Choroid plexus epithelial cell (primary cell): ENCODE measurements at places on chromosomes 2 and 18.

GRCh38 chr2:239819974-239820555 is 205.1 kb downstream of the NDUFA10 start:
- peak; percentile 3 for DNase-seq

DNA sequence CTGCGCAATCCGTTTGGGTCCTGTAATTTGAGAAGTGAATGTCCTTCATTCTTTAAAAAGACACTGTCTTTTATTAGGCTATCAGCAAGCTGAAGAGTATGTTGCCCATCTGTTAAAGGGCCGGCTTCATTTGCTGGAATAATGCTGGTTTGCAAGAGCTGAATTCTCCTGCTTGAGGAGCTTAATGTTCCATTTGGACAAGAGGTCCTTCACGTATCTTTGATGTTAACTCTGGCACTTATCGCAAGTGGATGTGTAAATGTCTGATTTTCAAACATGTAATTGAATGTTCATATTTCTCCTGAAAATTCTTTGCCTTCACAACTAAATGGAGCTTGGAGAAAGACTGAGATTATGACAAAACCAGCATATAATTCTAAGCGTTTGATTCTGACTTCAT is 280.8 kb upstream of the NRP2 start:
- no peak for DNase-seq

GRCh38 chr2:235726554-235726953 is 232.7 kb downstream of the AGAP1 start:
- DNase-seq = no peak

GRCh38 chr2:204657024-204657423 is 111.7 kb downstream of the PARD3B start:
- no peak for DNase-seq

GRCh38 chr2:207395535-207396251 is 134.1 kb upstream of the CREB1 start:
- DNase-seq = peak; percentile 61

GRCh38 chr2:137942833-137943677 is 21.2 kb upstream of the HNMT start:
- DNase-seq = no peak

GRCh38 chr2:171726847-171727450 is 39.7 kb downstream of the DYNC1I2 start:
- peak; percentile 36 for DNase-seq

DNA sequence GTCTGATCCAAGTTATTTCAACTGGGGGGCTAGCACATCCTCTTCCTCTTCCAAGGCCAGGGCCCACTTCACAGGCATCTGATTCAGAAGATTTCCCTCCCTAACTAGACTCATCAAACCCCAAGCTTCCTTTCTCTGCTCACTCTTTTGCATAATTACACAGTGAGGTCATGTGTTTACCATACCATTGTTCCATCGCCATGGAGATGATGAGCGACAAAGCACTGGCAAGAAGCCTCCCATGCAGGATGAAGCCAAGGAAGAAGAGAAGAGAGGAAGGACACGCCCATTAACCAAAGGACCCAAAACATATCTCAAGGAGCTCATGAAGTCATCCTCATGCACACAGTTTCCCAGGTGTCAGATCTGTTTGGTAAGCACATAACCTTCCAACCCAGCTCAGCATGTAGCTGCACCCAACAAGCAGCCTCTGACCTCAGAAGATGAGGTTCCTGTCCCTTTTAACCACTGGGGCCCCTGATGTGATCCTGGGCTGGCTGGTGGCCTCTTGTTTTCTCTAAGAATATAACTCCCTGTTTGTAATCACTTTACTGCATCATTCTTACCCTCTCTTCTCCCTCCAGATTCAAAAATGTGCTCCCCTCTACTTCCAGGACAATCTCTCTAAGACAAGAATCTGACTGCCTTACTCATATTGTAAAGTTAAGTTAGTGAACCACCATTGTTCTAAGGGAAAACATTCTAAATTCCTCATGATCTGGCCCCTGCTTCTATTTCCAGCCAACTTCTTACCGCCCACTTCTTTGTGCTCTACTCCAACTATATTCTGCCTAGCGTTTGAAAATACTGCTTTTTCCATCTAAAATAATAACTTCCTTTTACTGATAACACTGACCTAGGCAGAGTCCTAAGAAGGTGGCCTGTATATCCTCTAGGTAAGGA is 190.1 kb downstream of the TTC32 start:
- peak; percentile 96 for DNase-seq

DNA sequence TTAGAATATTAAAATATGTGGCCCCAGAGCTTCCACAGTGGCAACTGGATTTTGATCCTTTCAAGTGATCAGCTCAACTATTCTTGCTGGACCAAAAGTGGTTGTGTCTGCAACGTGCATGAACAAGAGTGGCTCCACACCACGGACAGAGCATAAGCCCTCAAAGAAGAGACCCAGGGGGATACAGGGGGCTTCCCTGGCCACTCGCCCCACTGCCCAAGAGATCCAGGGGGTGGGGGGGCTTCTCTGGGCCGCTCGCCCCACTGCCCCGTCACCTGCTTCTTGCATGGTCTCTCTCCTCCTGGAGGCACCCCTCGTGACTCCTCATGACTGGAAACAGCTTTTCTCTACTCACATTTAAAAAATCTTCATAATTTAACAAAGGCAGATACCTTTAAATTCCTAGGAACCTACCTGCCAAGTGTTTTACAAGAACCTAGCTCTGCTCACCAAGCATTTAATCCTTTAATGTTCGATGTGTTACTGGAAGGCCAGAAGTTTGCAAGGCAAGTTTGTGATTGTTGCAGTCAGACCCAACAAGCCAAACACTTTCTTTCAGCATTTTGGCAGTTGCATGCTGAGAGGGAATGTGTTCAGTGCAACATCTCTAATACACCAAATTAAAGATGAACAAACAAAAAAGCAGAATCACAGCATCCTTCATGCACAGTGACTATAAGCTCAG is 174.3 kb downstream of the BCL2 start:
- no peak for DNase-seq

- DNase-seq = no peak
These were observed 5.3 kb downstream of the MYL1 start for GRCh38 chr2:210309548-210310233.

GRCh38 chr2:239380831-239381708 is 19.8 kb downstream of the HDAC4 start:
- DNase-seq = no peak

GRCh38 chr18:44876024-44876423 is 195.3 kb downstream of the SETBP1 start:
- DNase-seq = no peak
